Activated T-cell treated with anti-CD3 and anti-CD28 coated beads, Interleukin-2, amount 50 U/mL, for 72 hours (primary cell): ENCODE measurements at places on chromosomes 6 and 20. TPM values are rescaled to one million over a fixed set of nuclear protein-coding genes. Genes with fewer than 3 reads are reported as not detected.

GRCh38 chr6:157285422-157285779, 37.9 kb downstream of the TMEM242 start:
- no peak overlapping the region for H3K27ac ChIP-seq
- H3K4me1 ChIP-seq, result peaks cover 7% of the 10 kb centered on the region
- H3K27me3 ChIP-seq, result no peaks in the 10 kb centered on the region

- peaks cover 8% of the 10 kb centered on the region for H3K27me3 ChIP-seq
- H3K27ac ChIP-seq, result no peak overlapping the region
These were observed 171.4 kb downstream of the SOX4 start for GRCh38 chr6:21764989-21765388.

The GSTA1 gene
- total RNA-seq, result not detected

DNA sequence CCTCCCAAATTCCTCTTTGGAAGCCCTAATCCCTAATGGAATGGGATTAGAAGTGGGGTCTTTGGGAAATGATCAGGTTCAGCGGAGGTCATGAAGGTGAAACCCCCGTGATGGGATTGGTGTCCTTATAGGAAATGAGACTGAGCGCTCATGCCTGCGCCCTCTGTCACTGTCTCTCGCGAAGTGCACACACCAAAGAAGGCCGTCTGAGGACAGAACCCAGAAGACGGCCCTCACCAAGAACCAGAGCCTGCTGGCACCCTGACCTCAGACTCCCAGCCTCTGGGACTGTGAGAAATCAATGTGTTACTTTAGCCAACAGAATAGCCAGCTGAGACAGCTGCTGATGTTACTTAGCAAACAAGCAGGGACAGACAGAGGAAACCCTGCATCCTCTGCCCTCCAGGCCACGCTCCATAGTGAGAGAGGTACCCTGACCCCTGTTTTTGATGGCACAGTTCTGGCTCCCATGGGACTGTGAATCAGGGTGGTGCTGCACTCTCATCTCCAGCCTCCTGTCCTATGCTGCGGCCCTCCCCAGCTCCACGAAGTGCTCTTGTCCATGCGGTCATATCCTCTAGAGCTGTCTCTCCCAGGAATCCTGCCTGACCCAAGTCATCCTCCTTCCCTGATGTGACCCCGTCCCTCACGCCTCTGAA, 369.3 kb downstream of the ZFAND3 start:
- no peak overlapping the region for H3K4me3 ChIP-seq
- H3K4me1 ChIP-seq, result no peaks in the 10 kb centered on the region
- H3K27me3 ChIP-seq, result no peaks in the 10 kb centered on the region
- H3K27ac ChIP-seq, result no peak overlapping the region

GRCh38 chr20:38649275-38649891, 47.8 kb downstream of the ARHGAP40 start:
- H3K27ac ChIP-seq, result no peak overlapping the region
- peaks cover 22% of the 10 kb centered on the region for H3K4me1 ChIP-seq
- peaks cover 3% of the 10 kb centered on the region for H3K36me3 ChIP-seq
- peak; percentile 14 for DNase-seq

GRCh38 chr20:49446808-49447207, 35.7 kb downstream of the KCNB1 start:
- H3K4me3 ChIP-seq, result no peak overlapping the region
- peaks cover 41% of the 10 kb centered on the region for H3K27me3 ChIP-seq
- H3K4me1 ChIP-seq, result no peaks in the 10 kb centered on the region
- no peaks in the 10 kb centered on the region for H3K36me3 ChIP-seq
- DNase-seq, result no peak
- H3K27ac ChIP-seq, result no peak overlapping the region

The COL12A1 gene
- total RNA-seq, result not detected

The BPIFB4 gene
- not detected for total RNA-seq

DNA sequence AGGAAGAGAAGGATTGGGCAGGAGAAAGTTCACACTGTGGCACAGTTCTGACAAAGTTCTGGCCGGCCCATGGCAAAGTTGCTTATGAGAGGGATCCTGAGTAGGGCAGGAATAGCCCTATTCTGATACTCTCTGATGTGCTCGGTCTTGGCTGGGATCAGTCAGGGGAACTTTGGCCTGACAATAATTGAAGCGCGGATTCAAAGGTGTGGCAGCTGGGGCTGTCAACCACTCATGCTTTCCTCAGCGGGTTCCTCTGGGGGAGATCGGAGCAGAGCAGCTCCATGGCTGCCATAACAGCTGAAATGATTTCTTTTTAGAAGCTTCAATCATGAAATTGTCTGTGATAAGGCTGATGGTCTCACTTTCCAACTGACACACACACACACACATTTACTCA, 714.1 kb downstream of the DHX35 start:
- H3K27ac ChIP-seq, result no peak overlapping the region
- peaks cover 2% of the 10 kb centered on the region for H3K36me3 ChIP-seq
- H3K4me3 ChIP-seq, result no peak overlapping the region
- H3K4me1 ChIP-seq, result no peaks in the 10 kb centered on the region

GRCh38 chr6:91088515-91088914, 501.6 kb upstream of the MAP3K7 start:
- no peaks in the 10 kb centered on the region for H3K4me1 ChIP-seq
- H3K4me3 ChIP-seq, result no peak overlapping the region
- H3K36me3 ChIP-seq, result no peaks in the 10 kb centered on the region

- peaks cover 32% of the 10 kb centered on the region for H3K4me1 ChIP-seq
- H3K27ac ChIP-seq, result no peak overlapping the region
- H3K36me3 ChIP-seq, result peaks cover 5% of the 10 kb centered on the region
- peak overlapping the region; percentile 95 for H3K4me3 ChIP-seq
These were observed 2.0 kb downstream of the SOX4 start for GRCh38 chr6:21595285-21596144.

The SLC35D3 gene
- not detected for total RNA-seq

The SLC26A8 gene
- total RNA-seq, result 0.44 TPM

The DSN1 gene
- 35.9 TPM for total RNA-seq

GRCh38 chr6:71236926-71237434, 51.6 kb upstream of the OGFRL1 start:
- peaks cover 26% of the 10 kb centered on the region for H3K27me3 ChIP-seq
- no peaks in the 10 kb centered on the region for H3K36me3 ChIP-seq
- no peak for DNase-seq
- H3K27ac ChIP-seq, result no peak overlapping the region

- DNase-seq, result no peak
- H3K27ac ChIP-seq, result no peak overlapping the region
- H3K27me3 ChIP-seq, result peaks cover 4% of the 10 kb centered on the region
These were observed 46.6 kb upstream of the PTGIS start for GRCh38 chr20:49614338-49615050.

DNA sequence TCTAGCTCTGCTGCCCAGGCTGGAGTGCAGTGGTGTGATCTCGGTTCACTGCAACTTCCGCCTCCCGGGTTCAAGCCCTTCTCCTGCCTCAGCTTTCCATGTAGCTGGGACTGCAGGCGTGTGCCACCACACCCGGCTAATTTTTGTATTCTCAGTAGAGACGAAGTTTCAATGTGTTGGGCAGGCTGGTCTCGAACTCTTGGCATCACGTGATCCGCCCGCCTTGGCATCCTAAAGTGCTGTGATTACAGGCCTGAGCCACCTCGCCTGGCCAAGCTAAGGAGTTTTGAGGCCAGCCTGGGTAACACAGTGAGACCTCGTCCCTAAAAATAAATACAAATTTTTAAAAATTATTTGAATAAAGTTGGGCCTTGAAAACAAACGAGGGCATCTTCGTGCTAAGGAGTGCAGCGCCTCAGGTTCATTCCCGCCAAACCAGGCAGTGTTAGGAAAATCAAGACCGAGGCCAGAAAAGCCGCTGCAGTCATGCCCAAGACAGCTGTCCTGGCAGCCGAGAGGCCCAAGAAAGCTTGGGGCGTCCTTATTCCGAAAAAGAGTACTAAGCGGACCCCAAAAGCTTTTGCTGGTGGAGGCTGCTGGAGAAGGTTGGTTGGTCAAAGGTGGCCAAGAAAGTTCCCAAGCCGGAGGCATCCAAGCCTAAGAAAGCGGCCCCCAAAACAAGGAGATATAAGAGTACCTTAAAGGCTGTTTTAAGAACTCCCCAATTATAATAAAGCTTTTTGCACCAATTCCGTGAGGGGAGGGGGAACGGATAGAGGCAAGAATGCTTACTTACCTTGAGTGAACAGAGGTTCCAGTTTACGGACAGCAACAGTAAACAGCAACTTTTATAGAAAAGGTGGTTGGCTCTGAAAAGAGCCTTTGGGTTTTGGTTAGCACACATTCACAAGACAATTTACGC, 109.0 kb downstream of the HFE start:
- H3K4me3 ChIP-seq, result peak overlapping the region; percentile 92
- H3K27ac ChIP-seq, result peak overlapping the region; percentile 100
- H3K27me3 ChIP-seq, result no peaks in the 10 kb centered on the region
- peaks cover 58% of the 10 kb centered on the region for H3K4me1 ChIP-seq
- H3K36me3 ChIP-seq, result peaks cover 13% of the 10 kb centered on the region
- peak; percentile 71 for DNase-seq

The COL11A2 gene
- 3.2 TPM for total RNA-seq

The CDKAL1 gene
- 29.8 TPM for total RNA-seq

The LAMA4 gene
- total RNA-seq, result not detected

- H3K4me3 ChIP-seq, result no peak overlapping the region
- H3K27me3 ChIP-seq, result no peaks in the 10 kb centered on the region
- no peak overlapping the region for H3K27ac ChIP-seq
- H3K4me1 ChIP-seq, result no peaks in the 10 kb centered on the region
- DNase-seq, result no peak
These were observed 241.5 kb upstream of the PLN start for GRCh38 chr6:118306392-118307238.

The UBE2C gene
- 171 TPM for total RNA-seq

- H3K4me3 ChIP-seq, result no peak overlapping the region
- no peak for DNase-seq
- H3K4me1 ChIP-seq, result peaks cover 10% of the 10 kb centered on the region
- no peak overlapping the region for H3K27ac ChIP-seq
These were observed 178.3 kb downstream of the TMEM242 start for GRCh38 chr6:157144859-157145568.

- no peak overlapping the region for H3K27ac ChIP-seq
- no peak overlapping the region for H3K4me3 ChIP-seq
- H3K27me3 ChIP-seq, result no peaks in the 10 kb centered on the region
- no peak for DNase-seq
These were observed 481.9 kb downstream of the C6orf118 start for GRCh38 chr6:164827537-164827936.

GRCh38 chr6:107641500-107641941, 151.6 kb downstream of the SOBP start:
- no peaks in the 10 kb centered on the region for H3K36me3 ChIP-seq
- no peak overlapping the region for H3K27ac ChIP-seq
- no peak for DNase-seq
- peaks cover 2% of the 10 kb centered on the region for H3K4me1 ChIP-seq

GRCh38 chr20:62532921-62533320, 57.1 kb upstream of the GATA5 start:
- DNase-seq, result no peak
- no peaks in the 10 kb centered on the region for H3K36me3 ChIP-seq
- no peak overlapping the region for H3K27ac ChIP-seq
- no peak overlapping the region for H3K4me3 ChIP-seq

The RIMS4 gene
- 0.07 TPM for total RNA-seq

- DNase-seq, result no peak
- no peak overlapping the region for H3K4me3 ChIP-seq
- no peak overlapping the region for H3K27ac ChIP-seq
These were observed 128.9 kb downstream of the GMDS start for GRCh38 chr6:2116496-2116895.

- DNase-seq, result no peak
- no peaks in the 10 kb centered on the region for H3K36me3 ChIP-seq
- H3K4me1 ChIP-seq, result peaks cover 35% of the 10 kb centered on the region
- no peaks in the 10 kb centered on the region for H3K27me3 ChIP-seq
These were observed 92.4 kb upstream of the CEP85L start for GRCh38 chr6:118743746-118744145.

DNA sequence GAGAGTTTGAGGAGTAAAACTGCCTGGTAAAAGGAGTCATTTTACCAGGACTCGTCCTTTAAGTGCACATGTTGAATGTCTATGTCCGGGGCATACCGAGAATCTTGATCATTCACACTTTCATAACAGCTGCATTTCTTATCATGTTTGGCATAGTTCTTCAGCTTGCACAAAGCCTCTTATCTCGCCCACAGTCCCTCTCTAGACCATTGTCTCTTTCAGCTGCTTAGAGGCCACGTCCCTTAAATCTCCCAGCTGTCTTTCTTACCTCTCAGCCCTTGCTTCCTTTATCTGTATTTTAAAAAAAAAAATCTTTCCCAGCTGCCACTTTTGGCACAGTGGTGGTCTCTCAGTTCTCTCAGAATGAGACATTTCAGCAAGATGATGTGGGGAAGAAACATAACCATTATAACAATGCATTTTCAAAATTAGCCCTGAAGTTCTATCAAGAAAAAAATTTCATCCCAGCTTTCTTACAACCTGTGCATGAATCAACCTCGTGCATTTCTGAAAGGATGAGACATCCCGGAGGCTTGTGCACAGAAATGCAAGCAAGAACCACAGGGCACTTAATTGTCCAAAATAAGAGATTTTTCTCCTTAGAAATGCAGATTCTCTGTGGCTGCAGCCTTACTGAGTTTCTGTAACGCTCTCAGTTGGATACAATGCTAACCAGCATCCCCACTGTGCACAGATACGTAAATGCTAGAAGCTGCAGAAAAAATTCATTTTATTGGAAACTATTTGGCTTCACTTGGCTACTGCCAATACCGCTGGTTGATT, 24.2 kb downstream of the RBM24 start:
- H3K4me1 ChIP-seq, result no peaks in the 10 kb centered on the region
- no peak for DNase-seq
- H3K27me3 ChIP-seq, result no peaks in the 10 kb centered on the region
- no peak overlapping the region for H3K27ac ChIP-seq
- H3K36me3 ChIP-seq, result no peaks in the 10 kb centered on the region
- H3K4me3 ChIP-seq, result no peak overlapping the region

The SRXN1 gene
- 5.6 TPM for total RNA-seq
